Suppressor macrophage (primary cell): ENCODE measurements at places on chromosomes 11 and 22.
A peak's percentile ranks its signal among the peaks of the same experiment; 100 is the strongest.

DNA sequence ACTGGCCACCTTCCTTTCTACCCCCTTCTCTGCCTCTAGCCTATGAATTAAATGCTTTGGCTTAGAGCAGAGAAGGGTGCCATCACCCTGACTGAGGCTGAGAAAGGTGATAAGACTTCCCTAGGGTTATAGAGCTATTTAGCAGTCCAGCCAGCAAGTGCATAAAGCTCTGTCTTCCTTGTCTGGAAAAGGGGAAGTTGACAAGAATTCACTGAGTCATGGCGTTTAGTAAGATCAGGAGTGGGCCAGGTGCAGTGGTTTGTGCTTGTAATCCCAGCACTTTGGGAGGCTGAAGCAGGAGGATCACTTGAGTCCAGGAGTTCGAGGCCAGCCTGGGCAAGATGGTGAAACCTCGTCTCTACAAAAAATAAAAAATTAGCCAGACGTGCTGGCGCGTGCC, 63.1 kb downstream of the LHFPL7 start:
- DNase-seq = no peak

DNA sequence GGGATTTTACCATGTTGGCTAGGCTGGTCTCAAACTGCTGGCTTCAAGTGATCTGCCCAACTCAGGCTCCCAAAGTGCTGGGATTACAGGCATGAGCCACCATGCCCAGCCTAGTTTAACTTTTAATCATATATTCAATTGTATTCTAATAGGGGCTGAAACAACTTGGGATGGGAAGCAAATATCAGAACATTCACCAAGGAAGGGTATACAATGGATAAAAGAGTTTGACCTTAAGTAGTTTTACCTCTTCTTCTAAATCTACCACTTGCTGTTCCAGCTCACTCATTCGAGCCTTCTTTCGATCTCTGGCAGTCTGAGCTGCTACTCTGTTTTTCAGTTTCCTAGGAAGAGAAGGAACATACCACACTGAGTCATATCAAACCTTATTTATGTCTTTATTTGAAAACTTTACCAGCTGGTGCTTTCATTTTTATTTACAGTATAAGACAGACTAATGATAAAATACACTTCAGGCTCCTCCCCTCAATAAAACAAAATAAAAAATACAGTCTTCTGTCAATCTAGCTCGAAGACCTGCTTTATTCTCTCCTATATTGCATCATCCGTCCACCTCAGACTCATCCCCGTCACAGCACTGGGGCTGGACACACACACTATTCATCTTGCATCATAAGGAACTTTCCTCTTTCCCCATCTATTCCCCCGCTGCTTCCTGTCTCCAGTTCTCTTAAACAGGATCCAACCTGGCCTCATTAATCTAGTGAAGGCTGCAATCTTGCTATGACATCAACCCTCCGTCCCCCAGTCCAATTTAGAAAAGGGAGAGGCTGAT, 1.4 kb downstream of the XBP1 start:
- peak; percentile 95 for DNase-seq

DNA sequence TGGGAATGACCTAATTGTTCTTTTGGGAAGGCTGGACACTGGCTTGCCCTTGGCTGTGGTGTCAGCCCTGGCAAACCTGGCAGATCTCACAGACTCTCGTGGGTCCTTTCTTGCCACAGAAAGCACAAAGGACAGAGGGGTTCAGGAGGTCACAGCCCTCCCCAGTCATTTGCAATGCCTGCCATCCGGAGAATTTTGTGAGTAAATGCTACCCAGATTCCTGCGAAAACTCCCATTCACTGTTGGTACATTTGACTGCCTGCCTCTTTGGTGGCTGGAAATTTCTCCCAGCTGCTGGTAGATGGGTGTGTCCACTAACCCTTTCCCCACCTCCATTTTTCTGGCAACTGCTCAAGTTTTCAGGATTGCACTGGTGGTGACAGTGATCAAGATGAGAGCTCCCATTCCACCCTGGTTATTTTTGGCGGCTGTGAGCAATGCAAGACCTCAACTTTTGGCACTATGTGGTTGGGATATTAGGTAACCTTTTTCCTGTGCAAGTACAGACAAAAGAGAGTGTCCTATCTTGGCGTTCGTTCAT, 155.7 kb downstream of the NAV2 start:
- no peak for DNase-seq

DNA sequence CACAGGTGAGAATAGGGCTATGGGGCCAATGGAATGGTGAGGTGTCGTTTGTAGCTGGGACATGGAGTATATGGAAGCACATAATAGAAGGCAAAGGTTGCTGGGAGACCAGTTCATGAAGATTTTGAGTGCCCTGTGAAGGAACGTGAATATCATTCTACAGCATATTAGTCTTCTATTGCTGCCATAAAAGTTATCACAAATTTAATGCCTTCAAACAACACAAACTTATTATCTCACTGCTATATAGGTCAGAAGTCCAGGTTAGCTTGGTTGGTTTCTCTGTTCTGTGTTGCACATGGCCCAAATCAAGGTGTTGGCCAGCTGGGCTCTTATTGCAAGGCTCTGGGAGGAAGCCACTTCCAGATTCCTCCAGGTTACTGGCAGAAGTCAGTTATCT, 110.6 kb downstream of the SYN3 start:
- DNase-seq = no peak

GRCh38 chr11:57283231-57283990, 41.3 kb downstream of the TNKS1BP1 start:
- no peak for DNase-seq

- no peak for DNase-seq
These were observed 19.4 kb downstream of the SUSD2 start for GRCh38 chr22:24200619-24201212.
